ENCODE measurements at places on chromosomes 11 and 22.

DNA sequence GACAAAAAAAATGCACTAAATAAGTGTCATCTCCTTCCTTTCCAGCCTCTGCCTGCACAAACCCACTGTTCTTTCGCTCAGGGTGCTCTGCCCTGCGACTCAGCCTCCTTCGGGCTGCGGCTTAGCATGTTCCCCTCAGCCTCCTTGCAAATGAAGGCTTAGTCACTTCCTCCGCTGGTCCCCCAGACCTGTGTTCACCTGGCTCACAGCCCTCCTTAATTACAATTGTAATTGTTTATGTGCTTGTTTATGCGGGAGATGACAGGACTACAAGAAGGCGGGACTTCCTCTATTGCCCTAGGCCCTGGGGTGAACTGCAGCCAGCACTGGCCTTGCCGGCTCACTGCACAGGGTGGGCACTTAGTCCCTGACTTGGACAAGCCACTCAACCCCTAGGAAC is 303.6 kb downstream of the KIRREL3 start:
- ATAC-seq, result no peak

DNA sequence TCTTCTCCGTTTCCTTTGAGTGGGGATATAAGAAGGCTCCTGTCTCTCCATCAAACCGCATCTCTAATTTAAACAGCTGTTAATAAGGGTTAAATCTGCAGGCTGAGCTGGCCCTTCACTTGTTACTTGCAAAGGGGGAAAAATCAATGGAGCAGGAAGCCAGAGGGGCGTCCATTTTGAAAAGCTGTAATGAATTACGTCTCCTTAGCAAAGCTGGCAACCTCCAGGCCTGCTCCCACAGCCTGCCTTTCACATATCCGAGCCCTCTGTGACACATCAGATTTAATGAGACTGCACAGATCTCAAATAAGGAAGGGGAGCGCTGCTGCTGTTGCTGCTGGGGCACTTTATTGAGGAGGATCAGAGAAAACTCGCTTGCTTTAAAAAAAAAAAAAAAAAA is 320.8 kb downstream of the BLID start:
- ATAC-seq, result no peak

GRCh38 chr11:73198677-73199076 is 19.4 kb upstream of the P2RY2 start:
- ATAC-seq, result no peak

DNA sequence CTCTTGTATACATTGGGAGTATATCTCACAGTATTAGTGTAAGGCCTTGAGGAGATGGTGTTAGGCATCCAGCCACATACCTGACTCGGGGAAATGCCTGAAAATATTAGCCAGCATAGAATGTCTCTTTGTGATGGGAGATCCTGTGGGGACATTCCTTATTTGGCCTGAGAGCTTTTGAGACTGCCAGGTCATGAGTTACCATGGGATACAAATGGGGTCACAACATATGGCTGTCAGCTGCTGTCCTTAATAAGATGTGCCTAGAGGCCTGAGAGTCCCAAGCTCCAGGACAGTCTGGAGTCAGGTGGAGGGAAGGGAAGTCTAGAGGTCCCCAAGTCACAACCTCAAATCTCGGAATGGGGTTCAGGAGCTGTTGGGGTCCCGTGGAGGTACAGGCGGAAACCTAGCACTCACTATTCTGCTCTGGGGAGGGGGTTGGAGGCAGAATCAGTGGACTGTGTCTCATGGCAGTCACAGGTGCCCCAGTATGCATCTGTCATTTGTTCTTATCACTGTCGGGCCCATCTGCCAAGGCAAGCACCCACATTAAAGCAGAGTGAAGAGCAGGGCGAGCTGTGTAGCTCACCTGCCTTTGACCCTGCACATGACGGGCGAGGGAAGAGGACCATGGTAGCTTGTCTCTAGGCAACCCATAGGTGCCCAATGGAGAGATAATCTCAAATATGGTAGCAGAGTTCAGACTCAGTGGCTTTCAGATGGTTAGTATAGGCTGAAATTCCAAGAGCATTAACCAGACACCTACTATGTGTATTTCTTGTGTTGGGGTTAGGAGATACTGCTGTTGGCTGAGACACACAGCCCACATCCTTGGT is 29.9 kb downstream of the KCNQ1OT1 start:
- ATAC-seq, result no peak

DNA sequence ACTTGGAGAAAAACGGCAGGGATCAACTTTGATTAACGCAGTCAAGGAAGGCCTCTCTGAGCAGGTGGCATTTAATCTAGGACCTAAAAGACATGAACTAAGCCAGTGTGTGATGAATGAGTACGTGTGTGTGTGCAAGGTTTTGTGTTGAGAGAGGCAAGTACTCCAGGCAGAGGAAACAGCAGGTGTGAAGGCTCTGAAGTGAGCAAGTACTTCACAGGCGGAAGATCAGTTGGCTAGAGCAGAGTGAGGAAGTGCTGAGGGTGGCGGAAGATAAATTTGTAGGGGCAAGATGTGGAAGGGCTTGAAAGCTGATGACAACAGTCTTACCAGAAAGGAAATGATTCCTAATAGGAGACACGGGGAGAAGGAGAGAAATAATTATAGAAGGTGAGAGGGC is 6.8 kb downstream of the APIP start:
- ATAC-seq, result no peak

- no peak for ATAC-seq
Observed at GRCh38 chr11:8785457-8785856, 102.9 kb downstream of the RPL27A start.
